ENCODE measurements at places on chromosomes 2 and 18.

GRCh38 chr18:2880473-2880872 lies 33.7 kb downstream of the EMILIN2 start:
- DNase-seq = no peak

DNA sequence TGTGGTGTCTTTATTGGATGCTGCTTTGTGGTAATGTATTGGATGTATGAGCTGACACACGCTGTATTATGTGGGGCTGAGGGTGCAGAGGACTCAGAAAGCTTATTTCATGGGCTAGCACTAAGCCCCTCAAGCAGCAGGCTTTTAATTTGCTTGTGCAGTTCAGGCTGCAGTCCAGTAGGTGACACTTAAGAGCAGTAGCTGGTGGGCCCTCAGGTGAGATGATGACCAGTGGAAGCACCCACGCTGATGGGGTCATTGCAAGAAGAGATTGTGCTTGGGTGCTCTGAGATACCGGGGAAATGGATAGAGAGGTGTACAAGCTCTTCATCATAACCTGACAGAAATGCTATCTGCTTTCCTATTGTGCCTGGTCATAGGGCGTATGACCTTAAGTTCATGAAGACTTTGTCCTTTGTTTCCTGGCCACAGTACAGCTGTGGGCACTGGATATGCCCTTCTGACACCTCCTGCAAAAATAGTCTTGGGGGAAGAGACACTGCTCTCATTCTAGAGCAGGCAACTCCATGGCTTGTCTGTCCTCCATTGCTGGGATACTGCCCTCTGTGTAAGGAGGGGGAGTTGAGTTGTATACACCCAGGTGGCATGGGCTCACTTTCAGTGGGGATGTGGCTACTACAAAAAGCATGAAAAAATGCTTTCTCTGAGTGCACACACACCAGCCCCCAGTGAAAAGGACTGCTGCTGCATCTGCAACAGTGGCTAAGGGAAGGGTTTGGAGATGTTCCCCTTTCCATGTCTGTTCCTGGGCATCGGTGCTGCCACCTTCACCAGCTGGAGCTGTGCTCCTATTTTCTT lies 205.7 kb upstream of the ZSWIM2 start:
- DNase-seq = no peak

DNA sequence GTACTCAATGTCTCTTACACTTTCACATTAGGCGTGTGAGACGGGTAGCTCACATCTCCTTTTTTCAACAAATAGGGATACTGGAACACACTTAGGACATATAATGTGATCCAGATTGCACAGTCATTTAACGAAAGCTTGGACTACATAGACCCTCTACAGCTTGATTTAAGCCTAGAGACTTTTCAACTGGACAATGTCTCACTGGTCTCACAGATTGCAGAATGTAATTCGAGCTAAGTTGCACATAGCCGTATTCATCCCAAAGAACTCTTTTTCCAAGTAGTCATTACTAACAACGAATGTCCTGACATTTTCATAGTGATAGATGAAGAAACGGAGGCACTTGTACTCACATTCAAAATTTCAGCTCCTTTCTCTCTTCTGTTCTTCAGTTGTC lies 612.1 kb downstream of the ZEB2 start:
- DNase-seq = no peak

DNA sequence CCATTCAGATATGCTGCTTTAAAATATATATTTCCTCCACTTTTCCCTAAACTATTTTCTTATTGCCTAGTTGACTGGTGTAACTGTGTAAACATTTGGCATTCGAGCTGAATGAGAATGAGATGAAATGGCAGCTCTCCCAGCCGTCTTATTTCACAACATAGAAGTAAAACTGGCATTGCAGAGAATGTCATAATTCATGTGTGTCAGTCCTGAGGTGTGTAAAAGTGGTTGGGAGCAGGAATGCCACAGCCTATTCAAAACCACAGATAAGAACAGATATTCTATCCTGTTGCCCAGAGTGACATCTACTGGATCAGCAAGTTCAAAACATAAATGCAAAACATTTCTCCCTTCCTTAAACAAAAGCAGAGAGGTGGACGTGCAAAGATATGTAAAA lies 565.5 kb upstream of the CHAC2 start:
- DNase-seq = no peak

DNA sequence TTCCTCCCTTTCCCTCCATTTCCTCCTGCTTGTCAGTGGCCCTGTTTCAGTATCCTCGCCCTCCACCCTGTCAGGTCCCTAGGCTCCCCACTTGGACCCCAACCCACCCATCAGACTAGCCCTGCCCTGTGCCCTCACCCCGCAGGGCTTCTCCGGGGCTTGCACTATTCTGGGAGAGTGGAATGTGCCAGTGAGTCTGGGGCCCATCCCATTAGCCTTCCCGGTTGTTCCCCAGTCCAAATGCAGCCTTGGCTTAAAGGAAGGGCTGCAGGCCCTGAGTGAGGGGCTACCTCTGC lies 45.5 kb downstream of the MYO7B start:
- no peak for DNase-seq

DNA sequence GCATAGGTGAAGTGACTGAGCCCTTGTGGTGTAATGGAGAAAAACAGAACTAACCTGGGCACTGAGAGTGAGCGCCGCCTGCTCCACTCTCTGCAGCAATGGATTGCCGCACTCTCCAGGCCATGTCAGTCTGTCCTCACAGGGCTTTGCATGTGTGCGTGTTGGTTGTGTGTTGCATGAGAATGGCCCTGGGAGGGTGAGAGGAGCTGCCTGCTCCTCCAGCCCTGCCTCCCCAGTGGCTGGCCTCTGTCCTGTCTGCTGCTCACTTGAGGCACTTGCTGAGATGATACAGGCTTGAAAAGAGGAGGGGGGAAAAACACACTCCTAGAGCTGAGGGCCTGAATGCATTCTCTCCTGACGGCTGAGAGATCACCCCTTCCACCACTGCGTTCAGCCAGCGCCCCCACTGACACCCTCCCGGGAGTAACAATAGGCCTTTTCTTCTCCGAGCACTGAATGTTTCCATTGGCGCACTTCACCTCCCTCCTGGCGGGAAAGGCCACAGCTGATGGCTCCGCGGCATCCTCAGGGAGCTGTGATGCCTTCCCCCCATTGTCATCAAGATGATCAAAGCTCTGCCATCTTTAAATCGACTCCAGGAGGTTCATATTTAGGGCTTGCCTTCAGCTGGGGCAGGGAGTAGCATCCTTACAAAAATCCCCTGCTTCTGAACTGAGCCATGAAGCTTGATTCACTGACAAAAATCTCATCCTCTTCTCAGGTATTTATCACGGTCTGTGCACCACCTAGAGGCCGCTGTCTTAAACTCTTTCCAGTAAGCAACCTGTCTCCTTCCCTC lies 49.9 kb upstream of the DAPL1 start:
- peak; percentile 30 for DNase-seq

GRCh38 chr18:43180814-43181213 lies 65.3 kb upstream of the RIT2 start:
- no peak for DNase-seq

- DNase-seq = no peak
Observed at GRCh38 chr2:154370873-154371272, 327.6 kb upstream of the KCNJ3 start.

DNA sequence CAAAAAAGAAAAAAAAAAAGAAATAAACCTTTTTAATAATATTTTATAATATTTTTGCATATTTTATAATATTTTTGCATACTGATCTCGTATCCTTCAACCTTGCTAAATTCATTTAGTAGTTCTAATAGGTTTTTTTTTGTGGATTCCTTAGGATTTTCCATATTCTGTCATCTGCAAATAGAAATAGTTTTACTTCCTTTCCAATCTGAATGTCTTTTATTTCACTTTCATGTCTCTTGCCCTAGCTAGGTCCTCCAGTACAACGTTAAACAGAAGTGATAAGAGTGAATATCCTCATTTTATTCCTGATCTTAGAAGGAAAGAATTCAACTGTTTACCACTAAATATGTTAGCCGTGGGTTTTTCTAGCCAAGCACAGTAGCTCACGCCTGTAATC lies 13.7 kb downstream of the LMAN2L start:
- no peak for DNase-seq

DNA sequence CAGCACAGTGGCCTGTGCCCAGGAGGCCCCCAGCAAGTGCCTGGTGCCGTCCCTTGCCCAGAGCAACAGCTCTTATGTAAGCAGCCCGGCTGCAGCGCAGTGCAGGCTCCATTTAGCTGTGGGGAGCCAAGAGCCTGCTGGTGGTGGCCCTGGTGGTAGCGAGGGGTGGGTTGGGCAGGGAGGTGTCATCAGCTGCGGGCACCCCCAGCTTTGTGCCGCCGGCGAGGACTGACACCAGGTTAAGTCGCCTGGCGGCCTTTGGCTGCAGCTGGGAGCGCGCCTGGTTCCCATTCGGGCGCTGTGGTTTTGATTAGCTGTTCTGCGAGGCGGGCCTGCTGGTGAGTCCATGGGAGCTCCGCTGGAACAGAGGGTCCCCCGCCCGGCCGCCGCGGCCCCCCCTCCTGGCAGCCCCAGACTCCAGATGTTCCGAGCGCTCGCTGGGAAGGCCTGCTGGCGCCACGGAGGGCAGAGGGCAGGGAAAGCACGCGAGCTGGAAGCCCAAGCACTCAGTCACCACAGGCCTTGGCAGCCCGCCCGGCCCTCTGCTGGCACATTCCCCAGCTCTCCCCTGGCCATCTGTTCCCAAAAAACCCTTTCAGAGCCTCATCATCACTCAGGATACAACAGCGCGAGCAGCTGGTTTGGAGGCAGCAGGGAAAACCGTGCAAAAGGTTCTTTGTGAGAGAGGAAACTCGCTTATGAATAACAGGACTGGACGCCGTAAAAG lies 18.4 kb downstream of the ATOH8 start:
- DNase-seq = no peak

- no peak for DNase-seq
Observed at GRCh38 chr2:170320948-170321347, 143.0 kb downstream of the MYO3B start.

DNA sequence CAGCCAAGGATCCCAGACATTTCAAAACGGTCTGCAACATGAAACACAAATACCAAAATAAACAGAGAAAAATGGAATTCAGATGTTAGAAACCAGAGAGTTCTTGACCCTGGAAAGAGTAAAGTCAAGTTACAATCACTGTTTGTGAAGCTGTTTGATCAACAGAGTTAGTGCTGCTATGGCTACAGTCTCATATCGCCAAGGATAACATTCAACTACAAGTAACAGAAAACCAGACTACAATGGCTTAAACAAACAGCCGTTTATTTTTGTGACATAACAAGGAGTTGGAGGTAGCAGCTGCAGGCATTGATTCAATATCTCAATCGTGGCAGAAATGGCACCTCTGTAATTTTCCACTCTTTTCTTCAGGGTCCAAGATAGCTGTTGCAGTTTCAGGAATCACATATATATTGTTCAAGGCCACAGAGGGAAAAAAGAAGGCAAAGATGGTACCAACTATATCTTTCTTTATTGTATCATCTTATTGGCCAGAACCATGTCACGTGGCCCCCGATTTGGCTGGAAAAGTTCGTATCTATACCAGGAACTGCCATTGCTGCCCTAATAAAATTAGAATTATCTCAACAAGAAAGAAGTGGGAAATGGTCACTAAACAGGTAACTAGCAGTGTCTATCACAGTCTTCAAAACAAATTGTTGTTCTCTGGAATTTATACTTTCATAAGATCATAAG lies 17.7 kb upstream of the HNRNPLL start:
- DNase-seq = no peak

DNA sequence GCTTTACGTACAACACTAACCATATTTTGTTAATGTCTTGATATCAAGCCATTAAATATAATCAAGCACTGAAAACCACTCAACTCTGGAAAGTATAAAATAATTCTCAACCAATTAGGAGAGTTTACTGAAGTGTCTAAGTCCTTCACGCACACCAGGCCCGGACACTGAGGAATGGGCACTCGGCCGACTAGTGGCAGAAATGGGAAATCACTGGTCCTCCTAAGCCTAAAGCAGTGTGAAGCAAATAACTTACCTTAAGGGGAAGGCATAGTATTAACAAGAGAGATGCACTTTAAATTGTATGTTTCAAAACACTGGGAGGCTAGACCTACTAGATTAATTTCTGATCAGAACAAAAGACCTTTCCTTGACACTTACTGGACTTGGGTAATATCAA lies 45.7 kb downstream of the FAM210A start:
- DNase-seq = no peak

GRCh38 chr2:235637896-235638295 lies 144.1 kb downstream of the AGAP1 start:
- no peak for DNase-seq

DNA sequence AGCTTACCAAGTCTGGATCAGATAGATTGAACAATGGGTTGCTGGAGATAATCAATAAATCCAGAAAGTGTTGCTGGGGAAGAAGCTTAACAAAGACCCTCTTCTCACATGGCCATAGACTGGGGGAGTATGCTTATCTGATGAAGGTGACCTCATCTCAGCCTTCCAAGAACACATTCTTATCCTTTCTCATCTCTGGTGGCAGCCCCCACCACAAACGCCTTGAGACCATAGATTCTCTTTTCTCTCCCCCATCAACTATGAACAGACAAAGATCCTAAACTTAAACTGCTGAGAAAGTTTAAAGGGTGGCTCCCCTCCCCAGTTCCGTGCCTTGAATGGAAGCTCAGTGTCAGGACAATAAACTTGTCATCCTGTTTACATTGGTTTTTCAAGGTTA lies 428.7 kb upstream of the TRIB2 start:
- no peak for DNase-seq

DNA sequence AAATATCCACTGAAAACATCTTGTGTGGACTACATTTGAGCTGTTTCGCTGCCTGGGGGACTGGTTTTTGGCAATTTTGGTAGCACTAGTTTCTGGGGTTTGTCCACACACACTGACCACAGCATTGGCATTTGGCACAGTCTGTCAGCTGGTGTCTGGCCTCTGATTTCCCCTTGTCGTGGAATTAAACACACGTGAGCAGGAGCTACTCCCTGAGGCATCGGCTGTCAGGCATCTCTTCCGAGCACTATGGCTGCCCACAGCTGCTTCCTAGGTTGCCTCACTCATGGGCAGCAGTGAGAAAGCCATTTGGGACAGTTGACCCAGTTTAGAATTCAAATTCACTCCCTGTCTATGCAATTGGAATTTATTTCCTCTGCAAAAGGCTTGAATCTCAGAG lies 46.8 kb upstream of the FZD5 start:
- no peak for DNase-seq

DNA sequence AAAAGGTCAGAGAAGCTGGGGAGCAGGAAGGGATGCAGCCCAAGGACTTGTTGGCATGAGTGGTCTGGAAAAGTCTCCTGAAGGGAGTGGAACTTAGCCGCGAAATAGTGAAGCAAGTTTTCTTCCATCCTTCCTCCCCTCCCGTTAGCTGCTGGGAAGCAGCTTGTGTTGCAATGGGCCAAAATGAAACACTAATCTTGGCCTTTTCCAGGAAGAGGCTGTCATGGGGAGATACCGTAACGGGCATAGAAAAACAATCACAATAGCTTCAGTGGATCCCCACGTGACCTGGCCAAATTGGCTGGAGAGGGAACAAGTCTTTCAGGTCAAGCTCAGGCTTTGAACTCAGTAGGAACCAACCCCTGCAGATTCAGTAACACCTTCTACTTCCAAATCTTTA lies 49.3 kb downstream of the SEMA4F start:
- no peak for DNase-seq

GRCh38 chr18:54973046-54973445 lies 13.8 kb upstream of the CCDC68 start:
- DNase-seq = no peak

- no peak for DNase-seq
Observed at GRCh38 chr2:8441986-8442385, 239.9 kb upstream of the ID2 start.
